ENCODE measurements at places on chromosomes 4 and X.

DNA sequence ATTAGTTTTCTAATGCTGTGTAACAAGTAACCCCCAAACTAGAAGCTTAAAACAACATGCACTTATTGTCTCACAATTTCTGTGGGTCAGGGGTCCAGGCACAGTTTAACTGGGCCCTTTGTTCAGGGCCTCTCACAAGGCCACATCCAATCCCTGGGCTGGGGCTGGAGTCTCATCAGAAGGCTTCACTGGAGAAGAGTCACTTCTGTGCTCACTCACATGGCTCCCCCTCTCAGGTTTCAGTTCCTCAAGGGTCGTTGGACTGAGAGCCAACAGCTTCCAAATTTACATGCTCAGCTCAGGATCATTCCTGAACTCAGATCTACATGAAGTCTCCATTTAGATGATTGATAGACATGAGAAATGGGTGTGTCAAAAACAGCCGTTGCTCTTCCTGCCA lies 77.1 kb downstream of the EVC start:
- DNase-seq: no peak

DNA sequence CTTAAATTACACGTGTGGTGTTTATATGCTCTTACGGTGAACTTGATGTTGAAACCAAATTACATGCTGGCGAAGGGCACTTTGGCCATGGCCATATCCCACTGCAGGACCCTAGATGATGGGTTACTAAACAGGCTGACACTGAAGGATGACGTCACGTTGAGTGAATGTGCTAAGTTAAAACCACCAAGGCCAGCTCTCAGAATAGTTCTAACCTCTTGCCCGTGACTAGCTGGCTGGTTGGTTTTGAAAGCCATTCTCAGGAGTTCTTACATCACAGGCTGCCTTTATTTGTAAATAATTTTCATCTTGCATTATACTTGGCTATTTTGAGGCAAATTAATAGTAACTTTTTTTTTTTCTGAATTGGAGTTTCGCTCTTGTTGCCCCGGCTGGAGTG lies 41.3 kb upstream of the PHEX start:
- no peak for DNase-seq

DNA sequence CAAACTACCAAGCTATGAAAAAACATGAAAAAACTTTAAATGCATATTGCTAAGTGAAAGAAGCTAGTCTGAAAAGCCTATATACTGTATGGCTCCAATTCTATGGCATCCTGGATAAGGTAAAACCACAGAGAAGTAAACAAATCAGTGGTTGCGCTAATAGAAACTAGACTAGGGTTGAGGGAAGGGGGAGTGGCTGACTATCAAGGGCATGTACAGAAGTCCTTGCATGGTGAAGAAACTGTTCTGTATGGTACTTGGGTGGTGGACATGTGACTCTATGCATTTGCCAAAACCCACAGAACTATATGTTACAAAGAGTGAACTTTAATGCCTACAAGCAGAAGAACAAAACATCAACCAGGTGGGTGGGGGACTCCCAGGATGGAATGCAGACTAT lies 96.8 kb downstream of the MTMR1 start:
- no peak for DNase-seq

DNA sequence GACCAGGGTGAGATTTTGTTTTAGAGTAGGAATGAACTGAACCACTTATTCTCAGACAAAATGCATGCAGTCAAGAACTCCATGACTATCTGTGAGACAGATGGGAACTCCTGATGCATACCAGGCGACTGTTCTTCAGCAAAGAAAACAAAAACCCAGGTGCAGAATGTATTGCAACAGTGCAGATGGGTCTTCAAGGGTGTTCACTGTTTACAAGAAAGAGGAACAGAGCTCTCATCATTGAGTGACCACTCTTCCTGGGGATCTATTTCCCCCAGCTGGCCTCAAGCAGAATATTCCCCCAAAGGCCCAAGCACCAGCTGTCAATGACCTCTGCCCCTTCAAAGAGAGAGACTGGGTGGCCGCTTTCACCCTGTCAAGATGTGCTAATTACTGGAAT lies 39.7 kb upstream of the BMP3 start:
- DNase-seq: no peak

DNA sequence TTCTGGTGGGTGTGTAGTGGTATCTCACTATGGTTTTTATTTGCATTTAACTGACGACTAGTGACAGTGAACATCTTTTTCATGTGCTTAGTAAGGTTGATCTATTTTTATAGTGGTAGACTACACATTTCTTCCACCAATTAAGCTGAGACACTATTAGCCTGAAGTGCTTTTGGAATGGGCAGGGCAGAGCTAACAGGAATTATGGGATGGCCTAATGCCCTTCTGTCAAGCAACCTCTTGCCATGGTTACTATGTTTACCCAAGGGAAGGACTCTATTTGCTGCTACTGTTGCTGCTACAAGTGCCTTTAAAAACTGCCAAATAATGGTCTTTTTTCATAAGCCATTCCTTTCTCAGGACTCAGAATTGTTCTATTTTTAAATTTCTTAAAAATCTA lies 676.7 kb upstream of the ACTRT1 start:
- DNase-seq: no peak

GRCh38 chr4:15847746-15848145 lies 69.6 kb downstream of the CD38 start:
- DNase-seq: no peak

- DNase-seq: no peak
Observed at GRCh38 chrX:148555101-148555500, 54.7 kb downstream of the AFF2 start.

- no peak for DNase-seq
Observed at GRCh38 chrX:70044541-70045245, 5.0 kb downstream of the AWAT2 start.

DNA sequence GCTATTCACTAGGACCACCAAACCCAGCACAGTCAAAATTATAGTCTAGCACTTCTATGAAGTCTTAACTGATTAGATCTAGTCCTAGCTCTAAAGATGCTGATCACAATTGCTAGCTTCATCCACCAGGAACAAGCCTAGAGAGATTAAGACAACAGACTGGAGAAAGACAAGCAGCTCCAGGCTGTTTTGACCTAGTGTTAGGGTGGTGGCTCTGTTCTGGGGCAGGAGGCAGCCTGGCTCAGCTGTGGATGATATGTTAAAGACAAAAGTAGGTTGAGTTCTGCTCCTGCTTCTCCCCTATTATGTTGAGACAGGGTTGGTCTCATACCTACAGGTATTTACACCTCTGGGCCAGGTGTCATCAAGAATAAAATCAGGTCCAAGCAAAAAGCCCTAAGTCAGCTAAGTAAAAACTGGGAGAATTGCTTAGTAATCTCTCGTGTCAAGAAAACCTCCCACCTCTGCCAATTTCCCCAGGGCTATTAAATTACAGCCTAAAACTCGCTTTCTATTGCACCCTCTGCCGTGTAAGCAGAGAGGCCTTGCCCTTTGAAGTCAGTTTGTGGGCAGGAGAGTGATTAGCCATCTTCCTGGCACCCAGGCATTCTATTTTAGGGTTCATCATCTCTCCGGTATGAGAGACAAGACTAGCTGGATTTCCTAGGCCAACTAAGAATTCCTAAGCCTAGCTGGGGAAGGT lies 39.9 kb downstream of the RAB40AL start:
- DNase-seq: no peak

- DNase-seq: no peak
Observed at GRCh38 chrX:120274145-120274544, 23.5 kb downstream of the ZBTB33 start.

- DNase-seq: no peak
Observed at GRCh38 chrX:103562801-103563200, 22.5 kb upstream of the TCEAL4 start.

DNA sequence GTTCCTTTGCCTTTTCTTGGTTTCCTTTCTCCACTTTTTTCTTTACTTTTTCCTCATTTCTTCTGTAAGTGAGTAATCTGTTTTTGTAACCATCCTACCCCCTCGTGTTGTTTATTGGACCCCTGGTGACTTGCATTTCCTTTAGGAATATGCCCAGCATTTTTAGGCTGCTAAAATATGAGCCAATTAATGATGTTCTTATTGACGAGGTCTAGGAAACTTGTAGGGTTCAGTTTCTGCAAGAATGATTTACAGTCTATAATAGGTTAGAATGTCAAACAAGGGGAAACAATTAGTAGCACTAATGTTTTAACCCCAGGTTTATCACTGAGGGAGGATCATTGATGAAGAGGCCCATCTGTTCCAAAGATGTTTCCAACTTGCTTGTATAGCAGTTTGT lies 79.0 kb downstream of the CPE start:
- DNase-seq: no peak

- no peak for DNase-seq
Observed at GRCh38 chrX:31433856-31434255, 362.0 kb upstream of the FTHL17 start.

DNA sequence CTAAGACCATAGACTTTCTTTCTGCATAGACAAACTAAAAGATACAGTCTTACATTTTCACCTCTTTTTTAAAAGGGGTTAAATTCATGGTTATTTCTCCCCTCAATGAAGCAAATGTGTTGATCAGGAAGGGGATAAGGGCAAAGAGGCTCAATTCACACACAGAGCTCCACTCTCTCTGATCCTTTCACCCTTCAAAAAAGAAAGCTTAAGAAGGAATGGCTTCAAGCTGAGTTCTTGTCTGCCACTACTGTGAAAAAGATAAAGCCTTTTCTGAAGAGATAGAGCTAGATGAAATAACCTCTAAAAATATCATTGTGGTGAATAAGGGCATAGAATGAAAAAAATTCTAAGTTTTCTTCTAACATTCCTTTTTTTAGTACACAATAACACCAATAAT lies 28.3 kb downstream of the SEPSECS start:
- no peak for DNase-seq

GRCh38 chr4:105659190-105659589 lies 49.3 kb downstream of the INTS12 start:
- no peak for DNase-seq

GRCh38 chrX:136386173-136386572 lies 85.4 kb downstream of the ADGRG4 start:
- no peak for DNase-seq

DNA sequence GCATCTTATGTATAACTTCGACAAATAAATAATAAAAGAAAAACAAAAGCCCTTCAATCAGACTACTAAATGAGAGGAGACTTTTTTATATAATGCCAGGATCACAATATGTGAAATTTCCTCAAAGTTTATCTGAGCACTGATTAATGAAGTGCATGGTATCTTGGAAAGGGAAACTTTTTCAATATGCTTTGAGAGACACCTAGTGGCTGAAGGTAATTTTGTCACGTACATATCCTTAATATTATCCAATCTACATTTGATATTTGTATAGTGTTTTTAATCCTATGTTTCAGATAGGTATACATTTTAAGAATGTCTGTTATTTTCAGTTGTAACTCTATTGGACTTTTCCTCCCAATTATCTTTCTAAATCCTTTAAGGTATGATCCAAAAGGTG lies 146.8 kb downstream of the KLHL4 start:
- DNase-seq: no peak

GRCh38 chr4:101954351-101954750 lies 163.8 kb downstream of the BANK1 start:
- DNase-seq: no peak

DNA sequence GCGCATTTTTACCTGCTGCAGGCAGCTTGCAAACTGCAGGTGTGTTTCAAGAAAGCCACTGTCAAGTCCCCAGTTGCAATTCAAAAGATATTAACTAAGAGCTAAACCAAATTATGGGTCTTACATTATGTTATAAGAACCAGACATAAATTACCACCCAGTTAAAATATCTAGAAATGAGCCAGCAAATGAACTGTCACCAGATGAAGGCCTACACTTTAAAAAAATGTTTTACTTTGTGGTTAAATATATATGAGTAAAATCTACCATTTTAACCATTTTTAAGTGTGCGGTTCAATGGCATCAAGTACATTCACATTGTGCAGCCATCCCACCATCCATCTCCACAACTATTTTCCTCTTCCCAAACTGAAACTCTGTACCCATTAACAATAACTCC lies 32.0 kb upstream of the TMEM131L start:
- no peak for DNase-seq

- no peak for DNase-seq
Observed at GRCh38 chr4:4480685-4481398, 61.0 kb downstream of the STX18 start.

DNA sequence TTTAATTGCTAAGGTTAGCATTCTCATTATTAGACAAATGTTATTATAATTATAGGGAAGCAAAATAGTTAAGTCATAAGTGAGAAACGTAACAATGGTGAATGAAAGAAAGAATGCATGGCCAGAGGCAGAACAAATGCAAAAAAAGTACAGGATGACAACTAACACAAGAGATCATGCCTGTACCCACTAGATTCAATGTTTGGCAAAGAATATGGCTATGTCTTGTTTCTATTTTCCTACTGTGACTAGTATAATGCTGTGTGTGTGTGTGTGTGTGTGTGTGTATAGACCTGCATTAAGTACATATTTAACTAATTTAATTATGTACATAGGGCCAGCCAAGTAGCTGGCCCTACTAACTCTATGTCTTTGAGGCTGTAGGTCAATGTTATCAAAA lies 12.9 kb upstream of the BMP2K start:
- DNase-seq: no peak

DNA sequence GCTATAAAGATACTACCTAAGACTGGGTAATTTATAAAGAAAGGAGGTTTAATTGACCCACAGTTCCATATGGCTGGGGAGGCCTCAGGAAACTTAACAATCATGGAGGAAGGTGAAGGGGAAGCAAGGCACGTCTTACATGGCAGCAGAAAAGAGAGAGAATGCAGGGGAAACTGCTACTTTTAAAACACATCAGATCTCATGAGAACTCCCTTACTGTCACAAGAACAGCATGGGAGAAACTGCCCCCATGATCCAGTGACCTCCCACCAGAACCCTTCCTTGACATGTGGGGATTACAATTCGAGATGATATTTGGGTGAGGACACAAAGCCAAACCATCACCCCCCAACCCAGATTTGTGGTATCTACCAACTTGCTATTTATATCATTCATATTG lies 13.9 kb downstream of the TEX13C start:
- no peak for DNase-seq

DNA sequence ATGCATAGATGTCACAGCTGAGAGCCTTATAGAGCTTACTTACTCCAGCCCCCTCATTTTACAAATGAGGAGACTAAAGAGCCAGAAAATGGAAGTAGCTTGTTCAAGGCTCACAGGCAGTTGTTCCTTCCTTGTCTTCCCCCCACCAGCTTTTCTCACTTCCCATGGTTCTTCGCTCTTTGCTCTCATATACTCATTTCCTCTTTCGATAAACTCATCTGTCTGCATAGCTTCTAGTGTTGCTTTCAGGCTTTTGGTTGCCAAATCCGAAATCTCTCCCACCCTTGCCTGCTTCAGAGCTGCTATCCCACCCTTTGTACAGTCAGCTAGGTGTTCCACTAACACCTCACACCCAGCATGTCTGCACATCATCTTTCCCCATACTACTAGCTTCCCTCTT lies 25.0 kb upstream of the GJB1 start:
- no peak for DNase-seq

GRCh38 chrX:12372111-12372510 lies 233.8 kb downstream of the FRMPD4 start:
- no peak for DNase-seq

GRCh38 chr4:14667624-14668151 lies 334.6 kb upstream of the CPEB2 start:
- no peak for DNase-seq

Measured in activated CD8-positive, alpha-beta memory T cell treated with anti-CD3 and anti-CD28 coated beads for 4 hours (primary cell).